ENCODE measurements at places on chromosomes 2 and 18. TPM values are rescaled to one million over a fixed set of nuclear protein-coding genes. Genes with fewer than 3 reads are reported as not detected.

GALNT5 gene
- total RNA-seq = 33.9 TPM

- no peak overlapping the region for H3K27ac ChIP-seq
- no peak for DNase-seq
- H3K27me3 ChIP-seq = no peaks in the 10 kb centered on the region
- no peaks in the 10 kb centered on the region for H3K4me1 ChIP-seq
Measured at GRCh38 chr2:70926042-70926441, 9.7 kb upstream of the ATP6V1B1 start.

GRCh38 chr18:48944634-48945033 is 6.1 kb downstream of the SMAD7 start:
- no peaks in the 10 kb centered on the region for H3K27me3 ChIP-seq
- H3K4me1 ChIP-seq = peaks cover 88% of the 10 kb centered on the region
- H3K36me3 ChIP-seq = peaks cover 43% of the 10 kb centered on the region
- no peak for DNase-seq
- peak overlapping the region; percentile 80 for H3K27ac ChIP-seq

DNA sequence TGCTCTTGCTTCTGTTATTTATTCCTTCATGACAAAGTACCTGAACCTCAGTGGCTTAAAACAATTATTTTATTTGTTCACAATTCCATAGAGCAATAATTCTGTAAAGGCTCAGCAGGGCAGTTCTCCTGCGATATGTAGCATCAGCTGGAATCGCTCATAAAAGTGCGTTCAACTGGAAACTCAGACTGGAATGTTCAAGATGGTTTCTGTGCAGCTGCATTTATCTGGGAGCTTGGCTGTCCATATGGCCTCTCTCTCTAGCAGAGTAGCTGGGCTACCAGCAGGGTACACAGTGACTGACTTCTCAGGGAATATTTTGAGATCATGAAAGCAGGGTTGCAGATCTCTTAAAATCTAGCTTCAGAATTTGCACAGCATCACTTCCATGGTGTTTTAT is 13.5 kb downstream of the CCDC121 start:
- no peaks in the 10 kb centered on the region for H3K4me1 ChIP-seq
- no peaks in the 10 kb centered on the region for H3K27me3 ChIP-seq
- no peak overlapping the region for H3K4me3 ChIP-seq

DNA sequence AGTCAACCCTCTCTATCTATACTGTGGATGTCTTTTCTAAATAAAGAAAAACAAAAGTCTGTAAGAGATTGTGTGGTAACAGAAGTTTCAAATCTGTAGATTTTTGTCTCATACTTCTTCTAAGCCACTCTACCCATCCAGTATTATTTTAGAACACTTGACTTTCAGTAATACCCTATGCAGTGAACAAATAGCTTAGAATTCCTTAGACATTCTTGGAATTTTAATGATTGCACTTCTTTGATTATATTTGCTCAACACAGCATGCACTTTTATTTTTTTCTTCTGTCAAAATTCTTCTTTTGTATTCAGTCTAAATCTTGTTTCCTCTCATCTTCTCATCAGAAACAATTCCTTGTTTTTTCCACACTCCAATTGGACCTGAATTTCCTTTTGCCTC is 1080.2 kb downstream of the SUCLG1 start:
- no peak for DNase-seq
- H3K27ac ChIP-seq = no peak overlapping the region
- H3K27me3 ChIP-seq = no peaks in the 10 kb centered on the region
- no peaks in the 10 kb centered on the region for H3K36me3 ChIP-seq
- H3K4me1 ChIP-seq = no peaks in the 10 kb centered on the region

All from upper lobe of left lung (tissue), 6 donors.